ENCODE measurements at places on chromosomes 12 and 14. TPM values are rescaled to one million over a fixed set of nuclear protein-coding genes. Genes with fewer than 3 reads are reported as not detected.
A peak's percentile ranks its signal among the peaks of the same experiment; 100 is the strongest.

MUCL1 gene
- total RNA-seq = 90.0 TPM

KIF26A gene
- total RNA-seq = 8.1 TPM

SLC8A3 gene
- 3.5 TPM for total RNA-seq

INSM2 gene
- total RNA-seq = not detected

GRCh38 chr12:100643246-100643645, 69.8 kb downstream of the GAS2L3 start:
- DNase-seq = no peak

DNA sequence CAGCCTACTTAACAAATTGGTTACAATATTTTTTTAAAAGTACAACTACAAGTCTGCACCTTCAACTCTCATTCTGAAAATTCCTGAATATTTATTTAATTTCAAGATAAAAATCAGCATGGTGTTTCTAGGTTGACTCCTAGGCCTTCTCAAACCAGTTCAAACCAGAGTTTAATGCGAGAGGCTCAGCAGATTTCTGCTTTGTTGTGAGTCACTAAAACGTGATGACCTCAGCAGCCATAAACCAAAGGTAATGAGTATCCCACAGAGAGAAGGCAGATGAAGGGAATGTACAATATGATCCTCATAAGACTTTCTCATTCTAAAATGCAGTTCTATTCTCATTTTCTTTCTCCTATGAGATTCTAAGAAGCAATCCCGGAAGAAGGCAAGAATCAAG, 1.5 kb downstream of the PRDM4 start:
- no peak for DNase-seq

DNA sequence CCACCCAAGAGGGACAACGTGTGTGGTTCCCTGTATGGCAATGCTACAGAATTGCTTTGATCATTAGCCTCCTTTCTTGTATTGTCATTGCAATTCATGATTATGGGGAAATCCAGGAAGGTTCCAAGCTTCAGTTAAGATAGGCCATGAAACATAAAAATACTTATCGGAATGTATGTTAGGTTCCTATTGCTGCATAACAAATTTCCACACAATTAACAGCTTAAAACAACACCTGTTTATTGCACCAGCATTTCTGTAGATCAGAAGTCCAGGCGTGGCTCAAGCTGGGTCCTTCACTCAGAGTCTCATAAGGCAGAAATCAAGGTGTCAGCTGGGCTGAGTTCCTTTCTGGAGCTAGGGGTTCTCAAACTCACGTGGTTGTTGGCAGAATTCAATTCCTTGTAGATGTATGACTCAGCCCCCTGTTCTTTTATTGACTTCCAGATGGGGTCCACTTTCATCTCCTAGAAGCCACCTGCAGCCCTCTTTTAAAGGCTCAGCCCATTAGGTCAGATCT, 365.6 kb upstream of the TMPO start:
- no peak for DNase-seq

- DNase-seq = no peak
Observed at GRCh38 chr12:4169531-4169930, 104.0 kb upstream of the CCND2 start.

DNA sequence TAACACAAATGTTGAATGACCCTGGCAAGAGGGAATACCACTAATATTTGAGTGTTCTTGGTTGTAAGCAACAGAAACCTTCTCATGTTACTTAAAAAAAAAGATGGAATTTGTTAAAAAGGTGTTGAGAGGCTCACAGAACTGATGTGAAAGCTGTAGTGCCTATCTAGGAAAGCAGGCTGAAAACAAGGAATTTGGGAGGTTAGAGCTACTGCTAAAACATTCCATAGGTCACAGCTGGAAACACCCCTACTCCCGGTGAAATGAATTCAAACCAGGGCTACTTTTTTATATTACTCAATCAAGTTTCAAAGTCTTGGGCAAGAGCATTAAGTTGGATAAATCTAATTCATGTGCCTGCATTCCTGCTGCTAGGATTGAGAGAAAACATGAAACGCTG, 104.1 kb downstream of the SLC35F4 start:
- no peak for DNase-seq

- no peak for DNase-seq
Observed at GRCh38 chr12:66537876-66538275, 141.0 kb downstream of the GRIP1 start.

GRCh38 chr14:65290830-65291229, 121.7 kb upstream of the FUT8 start:
- no peak for DNase-seq

DNA sequence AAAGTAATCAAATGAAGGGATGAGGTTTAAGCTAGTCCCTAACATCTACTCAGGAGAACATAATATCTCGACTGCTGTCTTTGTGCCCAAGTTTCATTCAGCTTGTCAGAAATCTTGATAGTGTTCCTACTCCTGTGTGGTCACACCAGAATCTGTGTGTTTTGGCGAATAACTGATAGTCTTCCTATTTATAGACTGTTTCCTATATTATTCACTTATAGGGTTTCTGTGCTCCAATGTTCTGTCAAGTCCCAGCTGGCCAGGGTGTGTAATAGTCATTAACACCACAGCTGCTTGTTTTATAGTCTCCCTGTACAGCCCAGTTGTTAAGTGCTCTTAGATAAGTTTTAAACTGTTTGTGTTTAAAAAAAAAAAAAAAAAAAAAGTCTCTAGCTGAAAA, 45.9 kb downstream of the GPR135 start:
- DNase-seq = peak; percentile 19

- DNase-seq = no peak
Observed at GRCh38 chr14:21940887-21941856, 267.6 kb upstream of the OR4E1 start.

DNA sequence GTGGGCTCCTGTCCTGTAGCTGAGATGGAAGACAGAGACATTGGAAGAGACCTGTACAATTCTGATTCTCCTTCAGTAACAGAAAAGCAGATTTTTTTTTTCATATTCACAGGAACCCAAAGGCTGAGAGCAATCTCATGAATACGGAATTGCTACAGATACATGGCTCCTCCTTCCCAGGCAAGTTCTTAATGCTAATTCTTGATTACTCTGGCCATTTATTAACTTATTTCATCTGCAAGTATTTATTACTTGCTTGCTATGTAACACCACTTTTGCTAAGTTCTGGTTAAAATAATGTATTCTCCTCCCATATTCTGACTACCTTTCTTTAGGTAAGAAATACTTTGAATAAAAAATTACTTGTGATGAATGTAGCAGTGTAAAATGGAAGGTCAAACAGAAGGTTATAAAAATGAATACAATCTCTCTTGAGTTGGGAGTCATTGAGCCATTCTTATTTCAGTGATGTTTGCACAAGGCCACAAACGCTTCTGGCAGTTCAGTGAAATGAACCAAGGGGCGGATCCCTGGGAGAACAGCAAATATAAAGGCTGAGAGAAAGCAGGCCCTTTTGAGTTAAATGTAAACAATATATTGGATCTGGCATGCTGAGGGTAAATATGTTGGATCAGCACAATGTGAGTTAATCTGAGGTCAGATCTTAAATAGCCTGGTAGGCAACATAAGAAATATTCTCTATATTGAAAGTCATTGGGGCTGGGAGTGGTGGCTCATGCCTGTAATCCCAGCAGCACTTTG, 37.6 kb downstream of the MUCL1 start:
- DNase-seq = no peak

Data from skin of body (tissue), 3 donors.